SK-N-SH (cell line): ENCODE measurements at places on chromosomes 2 and 18. TPM values are rescaled to one million over a fixed set of nuclear protein-coding genes. Genes with fewer than 3 reads are reported as not detected.

The RAB31 gene
- 22.4 and 23.0 TPM in 2 replicates for polyA plus RNA-seq

DNA sequence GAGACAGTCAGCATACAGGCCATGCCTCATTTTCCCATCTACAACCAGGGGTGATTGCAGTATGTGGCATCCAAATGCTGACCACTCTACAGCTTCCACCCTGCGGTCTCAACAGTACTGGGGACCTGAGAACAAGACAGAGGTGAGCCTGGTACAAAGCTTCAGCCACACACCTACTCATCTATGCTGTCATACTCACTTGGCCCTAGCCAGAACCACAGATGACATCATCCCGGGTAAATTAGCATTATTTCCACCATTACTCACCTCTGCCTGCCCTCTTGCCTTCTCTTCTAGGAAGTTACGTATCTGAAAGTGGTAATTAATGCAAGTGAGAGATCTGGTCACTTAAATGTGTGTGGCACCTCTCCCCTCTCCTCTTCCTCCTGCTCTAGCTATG, 208.2 kb upstream of the ARL4C start:
- no peak for DNase-seq
- no peaks in the 10 kb centered on the region for H3K36me3 ChIP-seq
- no peak overlapping the region for H3K4me3 ChIP-seq

The PRSS56 gene
- polyA plus RNA-seq: not detected in 2 replicates

The SEMA4F gene
- polyA plus RNA-seq: 17.3 and 19.1 TPM in 2 replicates

- no peaks in the 10 kb centered on the region for H3K36me3 ChIP-seq
- H3K4me3 ChIP-seq: no peak overlapping the region
- H3K4me1 ChIP-seq: peaks cover 18% of the 10 kb centered on the region; the same call in 1 of the 2 replicates
Measured at GRCh38 chr2:207408086-207408794, 121.5 kb upstream of the CREB1 start.

- no peak overlapping the region for H3K4me3 ChIP-seq
- no peak for DNase-seq
- no peaks in the 10 kb centered on the region for H3K36me3 ChIP-seq
- peaks cover 37% of the 10 kb centered on the region for H3K4me1 ChIP-seq
- no peaks in the 10 kb centered on the region for H3K27me3 ChIP-seq
Measured at GRCh38 chr18:24053211-24053610, 38.7 kb downstream of the TTC39C start.

DNA sequence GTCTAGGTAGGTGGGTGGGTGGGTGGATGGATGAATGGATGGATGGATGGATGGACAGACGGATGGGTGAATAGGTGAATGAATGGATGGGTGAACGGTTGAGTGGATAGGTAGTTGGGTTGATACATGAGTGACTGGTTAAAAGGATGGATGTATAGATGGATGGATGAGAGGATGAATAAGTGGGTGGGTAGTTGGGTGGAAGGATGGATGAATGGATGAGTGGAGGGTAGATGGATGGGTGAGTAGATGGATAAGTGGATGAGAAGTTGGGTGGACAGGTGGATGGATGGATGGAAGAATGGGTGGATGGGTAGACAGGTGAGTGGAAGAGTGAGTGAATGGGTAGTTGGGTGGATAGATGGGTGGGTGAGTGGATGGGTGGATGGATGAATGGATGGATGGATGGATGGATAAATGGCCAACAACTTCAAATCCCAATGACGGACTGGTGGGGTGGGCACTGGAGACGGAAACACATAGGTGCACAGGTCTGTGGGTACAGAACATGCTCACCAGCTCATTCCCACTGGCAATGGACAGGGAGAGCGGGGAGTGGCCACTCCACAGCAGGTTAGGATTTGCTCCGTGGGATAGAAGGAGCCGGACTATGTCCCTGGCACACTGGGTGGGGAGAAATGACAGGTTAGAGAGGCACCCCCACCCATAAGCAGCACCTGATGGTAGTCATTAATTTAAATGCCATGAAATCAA, 48.8 kb downstream of the ANKMY1 start:
- H3K4me1 ChIP-seq: no peaks in the 10 kb centered on the region; the same call in 1 of the 2 replicates
- H3K4me3 ChIP-seq: no peak overlapping the region
- no peaks in the 10 kb centered on the region for H3K27me3 ChIP-seq
- peak; percentile 3 for DNase-seq

The CFAP53 gene
- polyA plus RNA-seq: 1.6 TPM in 2 replicates

GRCh38 chr2:10594481-10594880, 95.3 kb downstream of the NOL10 start:
- H3K4me3 ChIP-seq: no peak overlapping the region
- H3K27me3 ChIP-seq: no peaks in the 10 kb centered on the region
- peaks cover 35% of the 10 kb centered on the region for H3K36me3 ChIP-seq
- no peak overlapping the region for H3K27ac ChIP-seq

The DYTN gene
- polyA plus RNA-seq: not detected in 2 replicates

- peak; percentile 29 for DNase-seq
- H3K4me1 ChIP-seq: no peaks in the 10 kb centered on the region
- no peaks in the 10 kb centered on the region for H3K36me3 ChIP-seq
- peak overlapping the region; percentile 18 for H3K27ac ChIP-seq
- H3K4me3 ChIP-seq: no peak overlapping the region
Measured at GRCh38 chr2:216242365-216242764, 129.9 kb downstream of the MARCHF4 start.

GRCh38 chr2:176589825-176590440, 320.7 kb downstream of the MTX2 start:
- H3K4me3 ChIP-seq: no peak overlapping the region
- H3K27ac ChIP-seq: peak overlapping the region; percentile 62
- no peaks in the 10 kb centered on the region for H3K27me3 ChIP-seq

The KYNU gene
- polyA plus RNA-seq: not detected in 2 replicates

- DNase-seq: no peak
- peaks cover 4% of the 10 kb centered on the region for H3K4me1 ChIP-seq
- H3K36me3 ChIP-seq: no peaks in the 10 kb centered on the region
- no peaks in the 10 kb centered on the region for H3K27me3 ChIP-seq
Measured at GRCh38 chr2:23283653-23284052, 101.3 kb upstream of the KLHL29 start.

GRCh38 chr2:128668946-128669345, 350.3 kb upstream of the HS6ST1 start:
- no peak for DNase-seq
- H3K36me3 ChIP-seq: no peaks in the 10 kb centered on the region
- H3K4me1 ChIP-seq: no peaks in the 10 kb centered on the region
- H3K27me3 ChIP-seq: no peaks in the 10 kb centered on the region
- H3K27ac ChIP-seq: no peak overlapping the region
- H3K4me3 ChIP-seq: no peak overlapping the region

- no peaks in the 10 kb centered on the region for H3K27me3 ChIP-seq
- H3K4me3 ChIP-seq: peak overlapping the region; percentile 95
- peaks cover 10% of the 10 kb centered on the region for H3K4me1 ChIP-seq
Measured at GRCh38 chr2:203532957-203533658, 2.0 kb downstream of the RAPH1 start.

DNA sequence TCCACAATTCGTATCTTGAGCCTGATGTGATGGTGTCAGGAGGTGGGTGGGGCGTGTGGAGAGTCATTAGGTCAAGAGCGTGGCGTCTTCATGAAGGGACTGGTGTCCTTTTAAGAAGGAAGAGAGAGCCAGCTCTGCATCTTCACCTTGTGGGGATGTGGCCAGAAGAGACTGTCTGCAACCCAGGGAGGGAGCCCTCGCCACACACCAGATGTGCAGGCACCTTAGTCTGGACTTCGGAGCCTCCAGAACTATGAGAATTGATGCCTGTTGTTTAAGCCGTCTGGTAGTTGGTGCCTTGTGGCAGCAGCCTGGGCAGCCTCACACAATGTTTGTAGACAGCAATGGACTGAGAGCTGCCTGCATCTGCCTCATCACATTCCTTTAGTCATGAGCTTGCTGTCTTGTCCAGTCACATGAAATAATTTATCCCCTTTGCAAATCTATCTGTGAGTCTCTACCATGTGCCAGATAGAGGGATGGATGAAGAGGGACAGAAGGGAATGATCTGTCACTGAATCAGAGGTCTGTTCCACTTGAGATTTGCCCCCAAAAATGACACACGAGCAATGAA, 61.0 kb downstream of the MYT1L start:
- peaks cover 12% of the 10 kb centered on the region; the same call in 1 of the 2 replicates for H3K4me1 ChIP-seq
- H3K27me3 ChIP-seq: no peaks in the 10 kb centered on the region
- DNase-seq: no peak
- H3K36me3 ChIP-seq: no peaks in the 10 kb centered on the region; the same call in 1 of the 2 replicates
- no peak overlapping the region for H3K4me3 ChIP-seq

- H3K4me3 ChIP-seq: no peak overlapping the region
- H3K27ac ChIP-seq: no peak overlapping the region
- DNase-seq: no peak
- H3K36me3 ChIP-seq: no peaks in the 10 kb centered on the region
Measured at GRCh38 chr2:143575340-143575739, 446.1 kb downstream of the ARHGAP15 start.

GRCh38 chr18:63150942-63151421, 168.6 kb downstream of the BCL2 start:
- no peaks in the 10 kb centered on the region for H3K36me3 ChIP-seq
- H3K27me3 ChIP-seq: no peaks in the 10 kb centered on the region
- peaks cover 8% of the 10 kb centered on the region for H3K4me1 ChIP-seq

The ICOS gene
- polyA plus RNA-seq: not detected in 2 replicates

The WNT6 gene
- polyA plus RNA-seq: 0.06 and 0.08 TPM in 2 replicates

The PARD6G gene
- polyA plus RNA-seq: 4.0 and 4.3 TPM in 2 replicates

GRCh38 chr2:142008135-142008744, 122.6 kb downstream of the LRP1B start:
- H3K4me3 ChIP-seq: no peak overlapping the region
- DNase-seq: no peak
- H3K27me3 ChIP-seq: no peaks in the 10 kb centered on the region
- H3K36me3 ChIP-seq: no peaks in the 10 kb centered on the region

The REG1B gene
- not detected in 2 replicates for polyA plus RNA-seq

The TGFA gene
- not detected in 2 replicates for polyA plus RNA-seq

The AMER3 gene
- polyA plus RNA-seq: under 0.01 and 0.03 TPM in 2 replicates

DNA sequence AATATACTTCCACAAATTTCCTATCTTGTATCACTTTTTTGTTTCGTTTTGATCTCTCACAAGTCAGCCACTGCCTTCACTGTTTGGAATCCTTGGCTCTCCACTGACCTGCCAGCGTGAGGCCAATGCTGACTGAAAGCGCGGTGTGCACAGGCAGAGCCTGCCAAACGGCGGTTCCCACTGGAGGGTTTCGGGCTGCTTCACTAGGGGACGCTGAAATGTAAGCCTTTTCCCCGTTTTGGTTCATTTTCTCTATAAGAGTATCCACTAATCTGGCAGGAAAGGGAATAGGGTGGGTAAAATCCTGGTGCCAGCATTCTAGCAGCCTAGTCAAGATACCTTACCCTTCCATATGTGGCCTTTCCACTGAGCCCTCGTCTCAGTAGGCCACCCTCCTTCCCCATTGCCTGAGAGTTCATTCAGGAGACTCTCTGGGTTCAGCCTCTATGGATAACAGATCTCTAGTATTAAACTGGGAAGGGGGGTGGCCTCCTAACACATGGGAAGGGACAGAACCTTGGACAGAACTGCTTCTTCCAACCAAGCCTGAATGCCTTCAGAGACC, 91.5 kb downstream of the DYM start:
- no peaks in the 10 kb centered on the region for H3K36me3 ChIP-seq
- no peaks in the 10 kb centered on the region for H3K4me1 ChIP-seq
- no peak overlapping the region for H3K4me3 ChIP-seq
- no peak overlapping the region for H3K27ac ChIP-seq

The ZNF804A gene
- polyA plus RNA-seq: 0.02 TPM in 2 replicates

DNA sequence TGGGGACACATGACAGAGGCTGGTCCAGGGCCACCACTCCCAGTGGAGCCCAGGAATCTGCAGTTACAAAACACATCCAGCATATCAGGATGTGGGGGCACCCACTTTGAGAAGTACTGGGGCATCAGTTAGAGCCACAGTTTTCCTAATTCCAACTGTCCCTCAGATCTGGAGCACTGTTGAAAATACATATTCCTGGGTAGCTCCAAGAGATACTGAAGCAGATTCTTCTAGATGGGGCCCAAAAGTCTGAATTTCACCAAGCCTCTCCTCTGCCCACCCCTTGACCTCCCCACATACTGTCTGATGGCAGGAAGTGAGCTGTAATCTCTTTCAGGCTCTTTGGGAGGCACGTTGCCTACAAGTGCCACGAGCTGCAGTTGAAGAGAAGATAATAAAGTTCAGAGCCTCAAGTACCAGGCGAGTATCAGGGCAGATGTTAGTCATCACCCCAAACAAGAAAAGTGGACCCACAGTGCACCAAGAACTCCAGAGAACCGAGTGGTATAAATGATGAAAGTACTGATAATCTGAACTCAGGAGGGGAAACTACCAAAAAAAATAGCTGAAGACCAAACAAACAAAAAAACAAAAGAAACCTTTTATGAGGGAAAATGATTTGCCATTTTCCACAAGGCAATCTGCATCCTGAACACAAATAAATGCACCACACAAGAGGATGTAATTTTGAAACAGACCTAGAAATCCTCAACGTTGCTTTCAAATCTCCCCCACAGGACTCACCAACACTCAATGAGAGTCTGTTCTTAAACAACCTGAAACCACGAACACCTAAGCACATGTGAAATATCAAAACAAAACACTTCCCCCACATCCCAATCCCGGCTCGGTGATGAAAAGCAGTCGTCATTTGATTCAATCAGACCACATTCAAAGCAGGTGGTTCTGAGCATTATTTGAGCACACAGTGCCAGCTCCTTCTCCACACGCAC, 98.7 kb downstream of the TCF4 start:
- H3K27me3 ChIP-seq: no peaks in the 10 kb centered on the region
- H3K4me3 ChIP-seq: no peak overlapping the region; the same call in 1 of the 2 replicates
- no peaks in the 10 kb centered on the region for H3K36me3 ChIP-seq
- DNase-seq: peak; percentile 46

The FAM124B gene
- 0.03 TPM in 1 of 2 replicates, not detected in the other for polyA plus RNA-seq

- H3K4me3 ChIP-seq: no peak overlapping the region
- no peak for DNase-seq
- H3K36me3 ChIP-seq: no peaks in the 10 kb centered on the region
- H3K27me3 ChIP-seq: no peaks in the 10 kb centered on the region
- no peak overlapping the region for H3K27ac ChIP-seq
Measured at GRCh38 chr2:7201851-7202250, 284.6 kb downstream of the RNF144A start.

The TUBA4B gene
- 0.03 TPM in 1 of 2 replicates, not detected in the other for polyA plus RNA-seq

GRCh38 chr2:129462967-129463366, 516.5 kb upstream of the RAB6C start:
- H3K4me1 ChIP-seq: no peaks in the 10 kb centered on the region
- H3K36me3 ChIP-seq: no peaks in the 10 kb centered on the region
- no peak for DNase-seq
- H3K27me3 ChIP-seq: no peaks in the 10 kb centered on the region
- H3K27ac ChIP-seq: no peak overlapping the region

The VWC2L gene
- not detected in 2 replicates for polyA plus RNA-seq

- H3K27ac ChIP-seq: peak overlapping the region; percentile 22; the same call in 1 of the 2 replicates
- no peaks in the 10 kb centered on the region; the same call in 1 of the 2 replicates for H3K4me1 ChIP-seq
- H3K27me3 ChIP-seq: no peaks in the 10 kb centered on the region
Measured at GRCh38 chr18:25759111-25759510, 331.3 kb downstream of the SS18 start.

DNA sequence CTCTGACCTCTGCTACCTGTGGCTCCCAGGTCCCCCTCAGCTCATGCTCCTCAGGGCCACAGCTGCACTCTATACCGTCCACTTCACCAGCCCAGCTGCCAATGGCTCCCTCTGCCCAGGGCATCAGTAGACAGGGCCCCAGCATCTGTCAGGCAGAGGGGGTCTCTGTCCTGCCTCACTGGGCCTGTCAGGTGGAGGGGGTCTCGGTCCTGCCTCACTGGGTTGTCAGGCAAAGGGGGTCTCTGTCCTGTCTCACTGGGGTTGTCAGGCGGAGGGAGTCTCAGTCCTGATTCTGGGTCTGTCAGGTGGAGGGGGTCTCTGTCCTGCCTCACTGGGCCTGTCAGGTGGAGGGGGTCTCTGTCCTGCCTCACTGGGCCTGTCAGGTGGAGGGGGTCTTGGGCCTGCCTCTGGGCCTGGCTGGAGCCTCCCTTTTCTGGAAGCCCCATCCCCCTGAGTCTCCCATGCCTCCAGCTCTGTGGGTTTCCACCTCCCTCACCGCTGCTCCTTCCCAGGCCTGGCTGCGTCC, 19.9 kb downstream of the SNORC start:
- no peak overlapping the region for H3K27ac ChIP-seq
- H3K36me3 ChIP-seq: no peaks in the 10 kb centered on the region
- no peaks in the 10 kb centered on the region for H3K27me3 ChIP-seq
- no peaks in the 10 kb centered on the region; the same call in 1 of the 2 replicates for H3K4me1 ChIP-seq

The FAP gene
- polyA plus RNA-seq: 36.9 and 57.8 TPM in 2 replicates
